Stimulated activated CD8-positive, alpha-beta memory T cell treated with anti-CD3 and anti-CD28 coated beads, Interleukin-15, amount 100 ng/mL, for 24 hours (primary cell): ENCODE measurements at places on chromosomes 2 and 18.

DNA sequence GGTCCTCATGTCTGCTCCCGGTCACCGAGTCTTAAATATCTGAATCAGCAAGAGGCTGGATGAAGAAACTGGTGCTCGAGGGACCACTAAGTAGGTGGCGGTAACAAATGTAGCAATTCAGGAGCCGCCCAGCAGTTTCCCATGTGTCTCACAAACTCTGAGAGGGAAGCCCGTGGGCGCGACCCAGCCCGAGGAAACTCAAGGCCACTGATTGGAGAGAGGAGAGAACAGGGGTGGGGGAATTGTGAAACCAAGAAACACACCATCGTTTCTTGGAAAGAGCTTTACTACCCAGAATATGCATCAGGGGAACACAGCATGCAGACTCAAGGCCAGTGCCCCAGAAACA lies 10.8 kb downstream of the MLPH start:
- no peak for DNase-seq

DNA sequence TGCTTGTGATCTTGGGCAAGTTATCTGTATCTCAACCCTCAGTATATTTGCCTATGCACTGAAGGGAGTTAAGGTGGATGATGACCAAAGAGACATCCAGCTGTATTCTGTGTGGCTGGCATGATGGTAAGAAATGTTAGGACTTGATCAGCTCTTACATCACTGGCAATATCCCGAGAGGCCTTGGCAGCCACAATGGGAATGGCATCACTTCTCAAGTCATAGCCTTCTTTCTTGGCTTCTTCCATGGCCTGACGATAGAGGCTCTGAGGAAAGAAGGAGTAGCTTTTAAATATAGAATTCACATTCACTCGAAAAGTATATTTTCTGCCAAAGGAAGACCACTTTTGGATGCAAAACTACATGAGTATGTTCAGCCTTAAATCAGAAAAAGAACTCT lies 113.5 kb downstream of the NEB start:
- DNase-seq = no peak

DNA sequence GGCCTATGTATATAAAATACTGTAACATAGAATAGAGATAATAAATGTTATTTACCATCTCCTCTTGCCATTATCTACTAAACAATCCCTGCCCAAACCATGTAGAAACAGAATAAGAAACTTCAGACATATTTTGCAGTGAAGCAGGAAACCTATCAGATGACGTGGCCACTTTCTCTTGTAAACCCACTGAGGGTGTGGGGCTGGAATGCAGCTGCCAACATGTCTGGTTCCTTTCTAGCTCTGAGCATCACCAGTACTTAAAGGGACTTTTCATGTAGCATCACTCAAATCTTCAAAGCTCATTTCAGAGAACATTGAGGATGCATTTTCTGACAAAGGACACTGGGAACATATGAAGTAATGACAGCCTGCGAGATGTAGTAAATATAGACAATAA lies 251.8 kb downstream of the LPIN1 start:
- DNase-seq = no peak

GRCh38 chr2:219443016-219443696 lies 8.5 kb downstream of the SPEG start:
- DNase-seq = no peak

- DNase-seq = no peak
Measured at GRCh38 chr2:235063471-235063961, 111.7 kb downstream of the SH3BP4 start.

GRCh38 chr18:73615506-73615905 lies 532.1 kb downstream of the FBXO15 start:
- no peak for DNase-seq

DNA sequence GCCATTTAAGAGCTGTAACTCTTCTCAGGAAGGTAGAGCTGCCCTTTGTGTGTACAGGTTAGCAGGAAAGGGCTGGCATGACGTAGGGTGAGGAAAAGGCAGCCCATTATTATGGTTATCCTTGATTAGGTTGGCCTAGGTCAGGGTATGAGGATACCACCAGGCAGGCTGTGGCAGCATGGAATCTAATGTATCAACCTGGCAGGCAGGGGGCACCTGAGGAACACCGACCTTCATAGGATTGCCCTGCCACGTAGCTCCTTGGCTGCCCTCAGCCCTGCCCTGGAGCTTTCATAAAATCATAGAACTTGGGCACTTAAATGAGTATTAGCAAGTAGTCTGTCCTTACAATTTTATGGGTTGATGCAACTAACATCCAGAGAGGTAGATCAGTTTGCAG lies 261.6 kb downstream of the LTBP1 start:
- no peak for DNase-seq

DNA sequence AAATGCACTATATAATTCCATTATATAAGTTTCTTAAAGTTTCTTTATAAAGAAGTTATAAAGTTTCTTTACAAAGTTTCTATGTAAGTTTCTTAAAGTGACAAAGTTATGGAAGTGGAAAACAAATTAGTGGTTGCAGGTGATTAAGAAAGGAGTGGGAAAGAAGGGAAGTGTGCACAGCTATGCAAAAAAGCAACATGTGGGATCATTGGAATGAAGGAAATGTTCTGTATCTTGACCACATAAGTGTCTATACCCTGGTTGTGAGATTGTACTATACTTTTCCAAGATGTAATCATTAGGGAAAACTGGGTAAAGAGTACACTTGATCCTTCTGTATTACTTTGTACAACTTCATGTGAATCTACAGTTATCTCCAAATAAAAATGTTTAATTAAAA lies 1541.1 kb downstream of the LRP1B start:
- no peak for DNase-seq

- DNase-seq = no peak
Measured at GRCh38 chr2:240561325-240561971, 1.3 kb downstream of the DUSP28 start.

DNA sequence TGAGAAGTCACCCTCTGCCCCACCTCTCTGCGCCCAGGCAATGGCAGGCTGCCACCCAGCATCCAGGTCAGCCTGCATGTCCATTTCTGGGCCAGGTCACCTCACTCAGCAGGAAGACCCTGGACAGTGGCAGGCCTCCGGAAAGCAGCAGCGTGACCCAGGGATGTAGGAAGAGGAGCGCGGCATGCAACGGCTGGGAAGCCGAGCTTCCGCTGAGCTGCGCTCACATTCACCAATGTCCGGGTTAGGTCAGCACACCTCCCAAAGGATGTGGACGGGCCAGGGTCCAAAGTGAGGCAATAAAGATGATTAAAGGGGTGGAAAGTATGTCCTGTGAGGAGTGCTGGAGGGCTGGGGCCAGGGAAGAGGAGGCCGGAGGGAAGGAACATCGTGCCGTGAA lies 174.5 kb downstream of the CTIF start:
- no peak for DNase-seq

GRCh38 chr2:239145106-239145505 lies 255.7 kb downstream of the HDAC4 start:
- DNase-seq = no peak

- DNase-seq = no peak
Measured at GRCh38 chr2:30470426-30470825, 23.4 kb downstream of the LCLAT1 start.

GRCh38 chr2:37776487-37776886 lies 105.0 kb upstream of the CDC42EP3 start:
- no peak for DNase-seq

DNA sequence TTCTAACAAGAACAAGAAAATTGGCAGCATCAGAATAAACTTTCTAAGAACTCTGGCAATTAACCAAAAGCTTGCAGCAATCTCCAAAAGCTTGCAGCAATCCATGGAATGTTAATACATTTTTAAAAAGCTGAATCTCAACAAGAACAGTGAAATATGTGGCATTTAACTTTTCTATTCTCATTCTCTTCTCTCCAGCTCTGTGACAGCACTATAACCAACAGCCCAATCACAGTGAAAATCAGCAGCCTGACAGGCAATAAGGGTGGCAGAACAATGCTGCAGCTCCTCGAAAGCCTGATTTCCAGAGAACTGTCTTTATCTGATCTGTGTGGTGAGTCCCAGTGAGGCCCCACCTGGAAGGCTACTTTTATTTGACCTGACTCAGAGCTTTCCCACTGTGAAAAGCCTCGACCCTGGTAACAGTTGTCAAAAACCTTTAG lies 60.0 kb downstream of the TMEM131 start:
- no peak for DNase-seq

- DNase-seq = no peak
Measured at GRCh38 chr2:55729136-55729685, 35.6 kb upstream of the PNPT1 start.

- no peak for DNase-seq
Measured at GRCh38 chr2:101357376-101357775, 29.9 kb downstream of the CREG2 start.

DNA sequence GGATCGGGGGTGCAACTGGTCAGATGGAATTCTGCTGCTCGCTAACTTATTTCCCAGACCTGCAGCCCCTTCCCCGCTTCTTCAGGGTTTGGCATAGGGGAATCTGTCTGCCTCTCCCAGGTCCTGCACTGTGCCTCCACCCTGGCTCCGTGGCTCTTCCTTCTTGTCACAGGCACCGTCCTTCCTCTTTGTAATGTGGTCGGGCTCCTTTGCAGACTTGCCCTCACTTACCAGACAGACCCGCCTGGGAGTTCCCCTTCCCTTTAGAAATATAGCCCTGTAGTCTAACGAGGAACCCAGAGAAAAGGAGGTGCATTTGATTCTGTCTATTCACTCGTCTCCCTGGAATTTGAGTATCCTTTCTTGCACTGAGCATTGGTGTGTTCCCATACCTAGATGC lies 63.9 kb upstream of the PAX8 start:
- DNase-seq = no peak

DNA sequence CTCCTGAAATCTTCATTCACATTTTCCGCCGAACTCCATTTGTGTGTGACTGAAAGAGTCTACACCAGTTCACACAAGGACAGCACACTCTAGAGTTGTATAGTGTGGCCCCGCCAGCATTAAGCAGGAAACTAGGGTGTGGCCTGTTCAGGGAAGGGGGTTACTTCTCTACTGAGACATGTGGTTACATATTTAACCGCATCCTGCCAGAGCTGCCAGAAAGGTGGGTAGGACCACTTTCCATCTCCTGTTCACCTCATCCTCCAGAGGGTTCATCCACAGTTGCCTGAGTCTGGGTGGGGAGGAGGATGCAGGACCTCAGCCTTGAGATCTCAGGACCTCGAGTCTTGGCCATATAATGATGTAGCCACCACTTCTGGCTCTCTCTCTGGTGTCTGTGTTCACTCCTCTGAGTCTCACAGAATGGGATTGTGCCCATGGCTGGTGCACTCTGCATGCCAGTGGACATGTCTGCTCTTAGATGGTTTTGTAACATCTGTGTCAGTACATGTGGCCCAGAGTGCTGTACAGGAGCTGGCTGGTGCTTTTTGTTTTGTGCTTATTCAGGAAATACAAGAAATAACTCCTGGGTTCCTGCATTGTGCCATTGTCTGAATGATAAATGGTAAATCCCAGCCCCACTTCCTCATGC lies 7.7 kb upstream of the SP140L start:
- DNase-seq = no peak

DNA sequence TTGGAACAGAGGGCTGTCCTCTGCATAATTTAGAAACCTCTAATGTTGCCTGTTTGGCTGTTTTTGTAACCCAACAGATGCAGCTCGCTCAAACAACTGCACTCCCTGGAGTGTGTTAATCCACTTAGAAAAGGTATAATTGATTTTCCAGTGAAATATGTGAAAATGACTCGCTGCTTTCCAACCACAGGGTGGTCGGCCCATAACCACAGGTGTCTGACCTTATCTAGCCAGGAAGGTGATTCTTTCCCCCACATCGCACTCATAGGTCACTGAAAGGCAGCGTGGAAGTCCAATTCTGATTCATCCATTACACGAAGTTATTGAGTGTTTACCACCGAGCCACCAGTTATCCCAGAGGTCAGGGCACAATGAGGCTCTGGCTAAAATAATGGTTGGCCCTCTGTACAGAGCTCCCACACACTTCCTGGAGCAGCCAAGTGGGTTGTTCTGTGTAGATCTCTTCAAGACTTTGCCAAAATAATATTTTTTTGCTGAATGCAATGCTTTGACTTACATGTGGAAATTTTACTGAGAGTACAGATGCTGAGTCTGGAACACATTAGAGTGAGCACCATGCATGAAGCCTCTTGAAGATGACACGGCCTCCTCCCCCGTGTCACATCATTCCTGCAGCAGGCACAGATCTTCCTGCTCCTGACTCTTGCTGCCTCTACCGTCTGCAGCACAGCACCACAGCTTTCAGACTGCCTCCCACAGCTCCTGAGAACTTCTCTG lies 396.2 kb downstream of the ZNF516 start:
- DNase-seq = no peak

DNA sequence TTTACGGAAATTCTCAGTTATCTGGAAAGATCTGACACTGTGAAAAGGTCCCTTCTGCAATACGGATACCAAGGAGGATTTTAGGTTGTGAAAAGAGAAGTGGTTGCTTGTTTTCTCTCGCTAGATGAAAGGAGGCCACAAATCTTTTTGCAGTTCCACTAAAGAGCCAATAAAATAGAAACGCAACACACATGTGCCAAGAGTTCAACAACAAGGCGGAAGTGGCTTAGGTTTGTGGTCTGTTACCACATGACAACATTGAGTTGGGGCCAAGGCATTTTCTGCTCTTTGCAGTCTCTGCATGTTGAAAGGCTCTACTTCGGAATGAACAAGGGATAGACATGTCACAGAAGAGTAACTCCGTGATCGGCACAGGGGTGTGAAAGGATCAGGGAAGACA lies 115.7 kb upstream of the OSR1 start:
- no peak for DNase-seq

- DNase-seq = no peak
Measured at GRCh38 chr2:200788121-200788718, 23.5 kb upstream of the BZW1 start.

DNA sequence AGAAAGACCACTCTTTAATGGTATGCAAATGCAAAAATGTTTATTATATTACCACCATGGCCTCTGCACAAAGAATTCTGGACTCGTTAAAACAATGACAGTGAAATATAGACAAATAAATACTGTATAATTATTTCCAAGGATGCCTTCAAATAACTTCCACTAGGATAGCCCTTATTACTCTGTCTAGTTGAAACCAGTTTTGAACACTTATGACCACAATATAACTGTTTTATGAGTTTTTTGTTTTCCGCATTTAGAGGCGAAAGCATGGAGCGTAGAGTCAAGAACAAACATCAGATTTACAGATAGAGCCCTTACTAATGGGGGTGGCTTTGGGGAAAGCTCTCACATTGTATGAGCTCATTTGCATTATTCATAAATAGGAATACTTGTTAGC lies 559.5 kb downstream of the CNTNAP5 start:
- no peak for DNase-seq
